ENCODE measurements at places on chromosomes 16 and 17. TPM values are rescaled to one million over a fixed set of nuclear protein-coding genes. Genes with fewer than 3 reads are reported as not detected.

CEP112 gene
- total RNA-seq = 10.9 TPM

ADGRG3 gene
- total RNA-seq = not detected

PKMYT1 gene
- total RNA-seq = 104 TPM

WFDC1 gene
- total RNA-seq = 0.42 TPM

FOXN1 gene
- total RNA-seq = not detected

DPEP3 gene
- total RNA-seq = not detected

ELMO3 gene
- 45.8 TPM for total RNA-seq

TMEM98 gene
- total RNA-seq = 29.3 TPM

KRT32 gene
- total RNA-seq = 0.42 TPM

RUNDC3A gene
- total RNA-seq = 0.61 TPM

- no peak overlapping the region for H3K4me3 ChIP-seq
- no peak for DNase-seq
- H3K27ac ChIP-seq = no peak overlapping the region
- H3K4me1 ChIP-seq = no peaks in the 10 kb centered on the region
- no peaks in the 10 kb centered on the region for H3K36me3 ChIP-seq
- H3K27me3 ChIP-seq = 0 out of 2 replicates have a peak, but pooled peaks cover 6% of the 10 kb centered on the region
Observed at GRCh38 chr17:7782240-7782639, 51.8 kb upstream of the KDM6B start.

- no peak overlapping the region for H3K4me3 ChIP-seq
- no peaks in the 10 kb centered on the region for H3K36me3 ChIP-seq
- no peak overlapping the region for H3K27ac ChIP-seq
- no peaks in the 10 kb centered on the region for H3K27me3 ChIP-seq
Observed at GRCh38 chr16:72818236-72818845, 229.6 kb downstream of the ZFHX3 start.

GRCh38 chr17:74842146-74842598 is 17.5 kb downstream of the GRIN2C start:
- no peaks in the 10 kb centered on the region for H3K36me3 ChIP-seq
- no peak for DNase-seq
- H3K4me3 ChIP-seq = peak overlapping the region; percentile 59

DNA sequence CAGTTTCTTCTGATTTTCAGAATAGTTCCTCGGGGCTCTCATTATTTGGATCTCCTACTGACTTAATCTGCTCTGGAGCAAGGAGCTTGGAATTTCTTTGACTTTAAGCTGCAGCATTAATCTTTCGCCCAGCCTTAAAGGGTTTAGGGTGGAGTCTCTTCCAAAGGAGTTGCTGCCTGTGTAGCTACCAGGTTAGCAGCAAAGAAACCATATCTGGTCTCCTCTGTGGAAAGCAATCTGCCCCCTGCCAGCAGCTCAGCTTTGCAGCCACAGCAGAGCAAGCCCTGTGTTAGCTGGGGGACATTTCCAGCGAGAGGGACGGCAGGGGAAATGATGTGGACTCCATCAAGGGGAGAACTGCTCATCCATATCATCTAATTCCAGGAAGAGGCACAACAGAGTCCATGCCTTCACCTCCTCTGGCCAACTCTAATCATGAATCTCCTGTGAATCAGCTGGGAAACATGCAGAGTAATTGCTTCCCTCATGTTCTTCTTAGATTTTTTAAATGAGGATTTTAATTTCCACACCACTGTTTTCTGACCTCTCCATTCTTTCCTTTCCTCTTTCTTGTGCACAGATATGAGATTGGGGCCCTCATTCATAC is 827.6 kb upstream of the CA10 start:
- no peaks in the 10 kb centered on the region for H3K27me3 ChIP-seq
- DNase-seq = no peak
- H3K36me3 ChIP-seq = no peaks in the 10 kb centered on the region
- no peak overlapping the region for H3K27ac ChIP-seq

GRCh38 chr17:37527249-37527851 is 37.7 kb downstream of the DUSP14 start:
- H3K27ac ChIP-seq = no peak overlapping the region
- H3K4me1 ChIP-seq = no peaks in the 10 kb centered on the region
- DNase-seq = peak; percentile 38
- H3K4me3 ChIP-seq = no peak overlapping the region
- H3K27me3 ChIP-seq = no peaks in the 10 kb centered on the region

GRCh38 chr17:82577300-82577699 is 57.8 kb downstream of the FOXK2 start:
- no peaks in the 10 kb centered on the region for H3K4me1 ChIP-seq
- H3K27me3 ChIP-seq = no peaks in the 10 kb centered on the region
- no peak for DNase-seq
- peaks cover 59% of the 10 kb centered on the region for H3K36me3 ChIP-seq

GRCh38 chr17:57499648-57500049 is 243.3 kb downstream of the MSI2 start:
- H3K4me3 ChIP-seq = no peak overlapping the region
- no peak for DNase-seq
- no peaks in the 10 kb centered on the region for H3K36me3 ChIP-seq
- no peaks in the 10 kb centered on the region for H3K27me3 ChIP-seq
- H3K4me1 ChIP-seq = no peaks in the 10 kb centered on the region

- DNase-seq = no peak
- H3K4me1 ChIP-seq = no peaks in the 10 kb centered on the region
- no peak overlapping the region for H3K4me3 ChIP-seq
- no peaks in the 10 kb centered on the region for H3K36me3 ChIP-seq
- H3K27ac ChIP-seq = no peak overlapping the region
Observed at GRCh38 chr17:66782851-66783250, 52.1 kb upstream of the CACNG5 start.

DNA sequence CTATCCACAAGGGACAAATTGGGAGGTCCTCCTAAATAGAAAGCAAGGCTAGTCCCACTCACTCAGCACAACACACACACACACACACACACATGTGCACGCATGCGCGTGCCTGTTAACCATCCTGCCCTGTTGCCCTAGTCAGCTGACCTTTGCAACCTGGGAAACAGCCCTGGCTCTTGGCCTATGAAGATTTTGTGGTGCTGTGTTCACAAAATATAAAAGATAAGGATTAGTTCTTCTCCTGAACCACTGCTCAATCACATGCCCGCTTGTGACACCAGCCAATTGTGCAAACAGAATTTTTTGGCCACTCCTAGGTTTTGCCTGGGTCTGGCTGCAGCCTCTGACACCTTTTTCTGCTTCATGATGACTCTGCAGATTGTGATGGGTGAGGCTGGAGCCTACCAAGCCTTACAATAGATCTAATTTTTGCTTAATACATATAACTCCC is 3.3 kb upstream of the CES1 start:
- no peaks in the 10 kb centered on the region for H3K4me1 ChIP-seq
- DNase-seq = no peak
- H3K4me3 ChIP-seq = no peak overlapping the region
- peaks cover 5% of the 10 kb centered on the region for H3K27me3 ChIP-seq

DNA sequence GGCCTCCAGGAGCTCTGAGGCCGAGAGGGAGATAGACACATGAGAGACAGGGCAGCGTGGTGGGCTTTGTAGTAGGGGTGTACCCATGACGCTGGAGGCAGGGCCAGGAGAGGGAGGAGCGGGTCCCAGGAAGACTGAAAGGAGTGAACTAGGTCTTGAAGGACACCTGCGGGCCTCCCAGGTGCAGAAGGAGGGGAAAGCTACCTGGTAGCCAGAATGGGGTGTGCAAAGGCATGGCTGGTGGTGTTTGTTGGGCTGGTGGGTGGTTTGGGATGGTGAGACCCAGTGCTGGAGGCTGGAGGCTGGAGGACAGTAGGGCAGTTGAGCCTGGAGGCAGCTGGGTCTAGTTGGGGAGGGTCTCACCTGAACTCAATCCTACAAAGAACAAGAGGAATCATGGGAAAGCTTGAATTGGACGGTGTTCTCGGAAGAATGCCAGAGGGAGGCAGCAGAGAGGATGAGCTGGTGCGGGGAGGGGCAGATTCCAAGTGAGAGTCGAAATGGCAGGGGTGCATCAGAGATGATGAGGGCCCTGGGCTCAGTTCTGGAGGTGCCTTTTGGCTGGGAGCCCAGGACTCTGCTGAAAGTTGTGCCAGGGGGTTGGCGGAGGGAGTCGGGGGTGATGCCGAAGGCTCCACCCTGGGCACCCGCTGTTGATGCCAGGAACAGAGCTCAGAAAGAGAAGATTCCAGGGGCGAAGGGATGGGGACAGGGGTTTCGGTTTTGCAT is 21.2 kb downstream of the C1QTNF1 start:
- H3K27ac ChIP-seq = no peak overlapping the region
- no peak for DNase-seq
- H3K4me3 ChIP-seq = no peak overlapping the region
- peaks cover 13% of the 10 kb centered on the region for H3K4me1 ChIP-seq
- no peaks in the 10 kb centered on the region for H3K27me3 ChIP-seq
- H3K36me3 ChIP-seq = no peaks in the 10 kb centered on the region

DNA sequence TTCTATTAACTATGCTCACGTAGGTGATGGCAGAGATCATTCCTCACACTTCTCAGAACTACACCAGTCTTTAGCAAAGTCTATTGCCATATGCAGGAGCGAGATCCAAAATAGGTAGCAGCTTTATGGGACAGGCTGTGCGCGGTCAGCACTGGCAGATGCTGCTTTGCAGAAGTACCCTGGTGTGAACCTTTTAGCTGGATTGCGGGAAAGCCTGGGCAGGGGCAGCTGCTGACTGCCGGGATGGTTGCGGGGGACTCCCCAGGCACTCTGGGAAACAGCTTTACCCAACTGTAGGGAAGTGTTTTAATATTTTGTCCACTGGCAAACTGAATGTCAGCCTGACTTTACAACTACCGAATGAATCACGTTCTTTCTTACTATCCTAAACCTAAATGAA is 251.3 kb downstream of the HS3ST3A1 start:
- peaks cover 40% of the 10 kb centered on the region for H3K4me1 ChIP-seq
- no peak overlapping the region for H3K4me3 ChIP-seq
- no peak for DNase-seq
- no peak overlapping the region for H3K27ac ChIP-seq
- H3K27me3 ChIP-seq = no peaks in the 10 kb centered on the region
- no peaks in the 10 kb centered on the region for H3K36me3 ChIP-seq

DNA sequence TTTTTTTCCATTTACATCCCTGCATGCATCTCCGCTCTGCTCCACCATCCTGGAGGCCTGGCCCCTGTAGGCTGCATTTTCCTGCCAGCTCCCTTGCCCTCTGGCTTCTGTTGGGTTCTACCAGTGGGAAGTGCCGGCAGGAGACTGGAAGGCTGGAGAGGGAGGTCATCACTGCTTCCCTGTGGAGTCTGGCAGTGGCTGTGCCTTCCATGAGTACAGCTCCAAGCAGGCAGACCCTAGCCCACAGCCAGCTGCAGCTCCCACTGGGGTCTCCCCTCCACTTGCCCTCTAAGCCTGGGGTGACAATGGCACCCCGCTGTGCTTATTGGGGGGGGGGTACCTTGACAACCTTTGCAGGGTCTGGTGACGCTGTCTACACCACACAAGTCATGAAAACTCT is 37.3 kb downstream of the MMP15 start:
- DNase-seq = no peak
- no peak overlapping the region for H3K4me3 ChIP-seq
- peaks cover 4% of the 10 kb centered on the region for H3K27me3 ChIP-seq
- no peaks in the 10 kb centered on the region for H3K4me1 ChIP-seq

GRCh38 chr16:83826146-83826913 is 18.6 kb downstream of the HSBP1 start:
- H3K4me3 ChIP-seq = no peak overlapping the region
- peaks cover 18% of the 10 kb centered on the region for H3K4me1 ChIP-seq
- no peak overlapping the region for H3K27ac ChIP-seq
- H3K27me3 ChIP-seq = no peaks in the 10 kb centered on the region
- DNase-seq = peak; percentile 64

DNA sequence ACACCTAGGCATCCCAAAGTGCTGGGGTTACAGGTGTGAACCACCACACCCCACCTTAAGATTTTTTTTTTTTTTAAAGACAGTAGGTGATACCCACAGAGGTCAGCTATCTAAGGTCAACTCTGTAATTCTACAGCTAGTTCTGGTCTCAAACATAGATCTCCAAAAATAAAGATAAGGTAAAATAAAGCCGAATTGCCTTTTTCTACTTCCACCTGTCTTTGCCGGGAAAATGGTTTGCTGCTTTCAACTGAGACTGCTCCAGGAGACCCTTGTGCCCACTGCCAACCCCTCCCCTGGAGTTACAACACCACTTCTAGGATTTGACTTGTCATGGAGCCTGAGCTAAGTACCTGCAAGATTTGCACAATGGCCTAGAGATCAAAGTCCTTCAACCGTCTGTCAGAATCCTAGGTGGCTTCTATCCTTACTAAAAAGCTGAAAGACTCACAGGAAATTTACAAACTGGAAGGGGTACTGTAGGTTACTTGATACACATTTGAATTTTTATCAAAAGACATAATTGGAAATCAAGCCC is 4.7 kb upstream of the CNOT1 start:
- no peak for DNase-seq
- H3K36me3 ChIP-seq = no peaks in the 10 kb centered on the region
- no peak overlapping the region for H3K4me3 ChIP-seq
- H3K27me3 ChIP-seq = no peaks in the 10 kb centered on the region
- no peak overlapping the region for H3K27ac ChIP-seq
- peaks cover 11% of the 10 kb centered on the region for H3K4me1 ChIP-seq

- H3K4me1 ChIP-seq = no peaks in the 10 kb centered on the region
- 0 out of 2 replicates have a peak, but pooled peaks cover 1% of the 10 kb centered on the region for H3K27me3 ChIP-seq
- no peak for DNase-seq
- no peaks in the 10 kb centered on the region for H3K36me3 ChIP-seq
Observed at GRCh38 chr17:6775871-6776405, at the start of gene FBXO39. FBXO39 (plus strand) TSS chr17:6776215; CDS start chr17:6779869, 3,654 bp downstream.

- no peak overlapping the region for H3K4me3 ChIP-seq
- H3K4me1 ChIP-seq = no peaks in the 10 kb centered on the region
- DNase-seq = no peak
- no peaks in the 10 kb centered on the region for H3K36me3 ChIP-seq
- H3K27ac ChIP-seq = no peak overlapping the region
- no peaks in the 10 kb centered on the region for H3K27me3 ChIP-seq
Observed at GRCh38 chr17:14712611-14713021, 411.7 kb downstream of the HS3ST3B1 start.

GRCh38 chr17:80649672-80650330 is 105.2 kb downstream of the RPTOR start:
- no peak overlapping the region for H3K4me3 ChIP-seq
- peak; percentile 63 for DNase-seq

DNA sequence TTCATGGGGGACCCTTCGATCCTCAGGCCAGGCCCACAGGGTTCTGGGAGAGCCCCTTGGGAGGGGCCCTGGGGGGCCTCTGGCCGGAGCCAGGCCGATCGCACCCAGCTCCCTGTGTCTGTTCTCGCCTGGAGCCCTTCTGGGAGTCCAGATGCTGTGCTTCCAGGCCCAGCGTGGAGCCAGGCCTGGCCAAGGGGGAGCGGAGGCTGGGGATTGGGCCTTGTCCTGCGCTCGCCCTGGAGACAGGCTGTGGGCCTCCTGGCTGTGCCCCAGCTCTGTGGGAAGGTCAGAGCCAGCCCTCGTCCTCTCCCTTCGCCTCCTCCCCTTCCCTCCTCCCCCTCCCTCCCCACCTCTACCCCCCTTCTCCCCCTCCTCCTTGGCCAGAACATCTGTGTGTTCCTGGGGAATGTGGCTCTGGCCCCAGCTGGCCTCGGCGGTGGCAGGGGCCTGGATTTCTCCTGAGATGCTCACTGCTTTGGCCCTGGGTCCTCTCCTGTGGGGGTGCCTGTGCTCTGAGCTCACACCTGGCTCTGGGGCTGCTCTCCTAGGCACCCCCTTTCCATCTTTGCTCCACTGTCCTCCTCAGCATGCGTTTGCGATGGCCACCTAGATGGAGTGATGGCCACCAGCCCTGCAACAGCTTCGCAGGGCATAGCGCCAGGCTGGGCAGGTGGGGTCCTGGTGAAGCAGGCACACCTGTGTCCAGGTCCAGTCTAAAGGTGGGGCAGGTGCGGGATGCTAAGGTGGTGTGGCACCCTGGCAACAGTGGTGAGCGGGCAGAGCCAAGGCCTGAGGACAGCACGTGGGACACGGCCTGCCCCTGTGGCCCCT is 90.6 kb upstream of the CIBAR2 start:
- H3K27me3 ChIP-seq = no peaks in the 10 kb centered on the region
- no peak overlapping the region for H3K27ac ChIP-seq
- no peak for DNase-seq
- H3K4me1 ChIP-seq = peaks cover 66% of the 10 kb centered on the region
- no peaks in the 10 kb centered on the region for H3K36me3 ChIP-seq

Measured in HCT116 (cell line).